T1000 (cell line): ENCODE measurements at places on chromosomes 1 and 21.

DNA sequence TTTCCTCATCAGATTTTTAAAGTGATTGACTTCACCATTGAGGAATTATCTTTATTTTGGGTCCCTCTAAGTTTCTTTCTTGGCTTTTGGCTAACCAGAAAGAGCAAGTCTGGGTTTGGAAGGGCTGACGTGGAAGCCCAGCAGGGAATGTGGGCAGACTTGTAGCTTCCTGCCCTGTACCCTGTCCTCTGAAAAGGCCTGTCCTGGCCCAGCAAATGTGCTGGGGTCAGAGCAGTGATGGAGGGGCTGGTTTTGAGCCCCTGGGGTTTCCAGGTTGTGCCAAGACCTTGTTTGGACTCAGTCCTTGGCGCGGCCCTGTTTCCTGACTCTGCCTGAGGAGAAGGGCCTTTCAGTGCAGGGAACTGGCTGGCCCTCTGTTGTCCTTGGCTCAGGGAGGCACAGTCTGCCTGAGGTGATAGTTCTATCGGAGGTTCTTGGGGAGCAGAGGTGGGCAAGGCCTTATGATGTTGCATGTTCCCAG is 72.1 kb downstream of the UCK2 start:
- DNase-seq, result no peak

DNA sequence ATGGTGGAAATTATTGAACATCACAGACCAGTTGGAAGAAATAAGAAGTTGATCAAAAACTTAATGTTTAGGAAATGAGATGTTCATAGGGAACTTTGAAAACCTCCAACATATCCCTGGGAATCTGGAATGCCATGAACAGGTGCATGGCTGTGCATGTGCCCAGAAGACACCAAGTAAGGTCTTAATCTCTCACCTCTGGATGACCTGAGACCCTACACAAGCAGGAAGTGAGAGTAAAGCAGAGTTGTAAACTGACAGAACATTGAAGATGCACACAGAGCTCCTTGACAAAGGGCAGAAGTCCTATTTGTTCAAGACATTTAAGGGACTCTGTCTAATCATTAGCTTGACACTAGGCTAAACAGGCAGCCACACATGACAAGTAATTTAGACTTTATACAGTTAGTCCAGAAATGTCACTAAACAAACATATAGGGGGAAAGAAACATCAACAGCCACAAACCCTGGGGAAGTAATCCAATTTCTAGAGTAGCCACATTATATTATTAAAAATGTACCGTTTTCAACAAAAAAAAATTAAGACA is 34.5 kb downstream of the KLHDC7A start:
- DNase-seq, result no peak

- DNase-seq, result no peak
These were observed 55.2 kb downstream of the YARS1 start for GRCh38 chr1:32761936-32762335.

DNA sequence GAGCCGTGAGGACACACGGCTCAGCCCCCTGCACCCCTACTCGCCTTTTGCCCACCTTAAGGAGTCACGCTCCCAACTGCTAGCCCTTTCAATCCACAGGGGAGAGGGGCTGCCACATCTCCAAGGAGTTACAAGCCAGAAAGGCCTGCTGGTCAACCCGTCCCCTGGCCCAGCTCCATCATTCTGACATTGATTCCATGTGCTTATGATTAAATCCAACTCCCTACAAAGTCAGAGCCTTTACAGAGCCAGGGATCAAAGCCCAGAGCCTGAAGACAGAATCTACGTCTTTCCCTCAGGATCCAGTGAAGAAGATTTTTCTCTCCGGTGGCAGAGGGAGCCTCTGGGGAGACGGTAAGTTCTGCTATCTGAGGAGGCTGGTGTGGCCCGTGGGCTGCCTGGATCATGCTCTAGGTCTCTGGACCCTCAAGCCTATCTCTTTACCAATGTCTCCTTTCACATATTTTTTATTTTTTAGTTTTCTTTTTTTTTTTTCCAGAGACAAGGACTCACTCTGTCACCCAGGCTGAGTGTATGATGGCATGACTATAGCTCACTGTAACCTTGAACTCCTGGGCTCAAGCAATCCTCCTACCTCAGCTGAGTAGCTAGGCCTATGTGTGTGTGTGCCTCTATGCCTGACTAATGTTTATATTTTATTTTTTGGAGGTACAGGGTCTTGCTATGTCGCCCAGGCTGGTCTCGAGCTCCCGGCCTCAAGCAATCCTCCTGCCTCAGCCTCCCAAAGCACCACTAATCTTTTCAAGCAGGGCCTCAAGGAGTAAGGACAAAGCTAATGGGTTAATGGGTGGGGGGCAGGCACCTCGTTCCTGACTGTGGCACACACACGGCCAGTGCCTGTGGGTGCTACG is 61.3 kb downstream of the SLC66A1 start:
- no peak for DNase-seq

- no peak for DNase-seq
These were observed 205.8 kb upstream of the PLXNA2 start for GRCh38 chr1:208449951-208450350.
